BJ (cell line): ENCODE measurements at places on chromosomes 7 and 10. TPM values are rescaled to one million over a fixed set of nuclear protein-coding genes. Genes with fewer than 3 reads are reported as not detected.

GRCh38 chr10:11170574-11170973 lies 152.9 kb downstream of the CELF2 start:
- DNase-seq, result no peak

GRCh38 chr10:47457826-47458225 lies 26.1 kb downstream of the ANXA8 start:
- no peak for DNase-seq

- DNase-seq, result no peak
Measured at GRCh38 chr10:70433581-70434280, 7.8 kb downstream of the NODAL start.

GRCh38 chr7:111238886-111239285 lies 148.0 kb downstream of the LRRN3 start:
- DNase-seq, result no peak

DNA sequence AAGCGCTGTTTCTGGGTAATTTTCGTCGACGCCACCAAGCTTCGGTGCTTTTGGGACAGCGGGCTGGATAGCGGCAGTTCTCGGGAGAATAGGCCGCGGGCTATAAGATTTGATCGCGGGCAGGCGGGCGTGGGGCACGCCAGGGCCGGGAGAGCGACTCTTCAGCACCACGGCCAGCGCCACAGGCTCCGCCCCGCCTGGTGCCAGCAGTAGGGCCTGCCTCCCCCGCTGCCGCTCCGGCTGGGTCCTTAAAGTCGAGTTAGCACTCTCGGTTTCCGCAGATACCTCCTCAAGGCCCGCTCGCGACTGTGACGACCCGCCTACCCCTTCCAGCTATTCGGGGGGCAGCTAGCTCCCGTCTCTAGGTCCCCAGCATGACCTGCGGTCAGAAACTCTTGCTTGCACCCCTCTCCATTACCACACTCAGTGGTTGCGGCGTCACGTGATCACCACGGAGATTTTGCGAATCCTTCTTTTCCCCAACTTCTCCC lies 9.4 kb downstream of the NXPH1 start:
- DNase-seq, result no peak

GRCh38 chr10:94353336-94353735 lies 9.4 kb downstream of the NOC3L start:
- DNase-seq, result no peak

- no peak for DNase-seq
Measured at GRCh38 chr10:88586462-88586861, at the start of gene LIPJ. TSS of gene LIPJ (plus strand) at chr10:88586762. CDS start at chr10:88590688, 3,926 bp downstream.

DNA sequence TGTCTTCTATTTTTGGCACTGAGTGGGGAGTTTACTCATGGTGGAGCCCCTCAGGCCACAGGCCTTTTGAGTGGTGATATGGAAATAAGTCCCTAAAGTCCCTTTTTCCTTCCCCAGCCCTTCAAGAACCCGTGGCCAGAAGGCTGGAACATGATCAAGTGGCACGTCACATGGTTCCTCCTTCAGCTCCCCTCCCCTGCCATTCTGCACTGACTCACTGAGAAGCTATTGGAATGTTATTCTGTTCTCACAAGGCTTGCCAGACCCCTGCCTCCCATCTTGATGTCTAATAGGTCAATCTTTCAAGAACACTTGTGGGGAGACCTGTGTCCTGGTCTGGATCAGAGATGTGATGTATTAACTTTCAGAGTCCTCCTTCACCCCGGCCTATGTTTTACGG lies 279.8 kb downstream of the SEC23IP start:
- no peak for DNase-seq

GHRHR gene
- polyA plus RNA-seq, result not detected in 2 replicates

SLC18A3 gene
- polyA plus RNA-seq, result not detected in 2 replicates

PRLHR gene
- polyA plus RNA-seq, result not detected in 2 replicates

CYP2C19 gene
- polyA plus RNA-seq, result not detected in 2 replicates

TLX1 gene
- polyA plus RNA-seq, result not detected in 2 replicates

IFIT5 gene
- polyA plus RNA-seq, result 6.5 and 13.9 TPM in 2 replicates

COL17A1 gene
- polyA plus RNA-seq, result 0.01 and 0.02 TPM in 2 replicates
